Stimulated activated CD8-positive, alpha-beta memory T cell treated with anti-CD3 and anti-CD28 coated beads, Interleukin-15, amount 100 ng/mL, for 24 hours (primary cell): ENCODE measurements at places on chromosomes 1 and 21.

DNA sequence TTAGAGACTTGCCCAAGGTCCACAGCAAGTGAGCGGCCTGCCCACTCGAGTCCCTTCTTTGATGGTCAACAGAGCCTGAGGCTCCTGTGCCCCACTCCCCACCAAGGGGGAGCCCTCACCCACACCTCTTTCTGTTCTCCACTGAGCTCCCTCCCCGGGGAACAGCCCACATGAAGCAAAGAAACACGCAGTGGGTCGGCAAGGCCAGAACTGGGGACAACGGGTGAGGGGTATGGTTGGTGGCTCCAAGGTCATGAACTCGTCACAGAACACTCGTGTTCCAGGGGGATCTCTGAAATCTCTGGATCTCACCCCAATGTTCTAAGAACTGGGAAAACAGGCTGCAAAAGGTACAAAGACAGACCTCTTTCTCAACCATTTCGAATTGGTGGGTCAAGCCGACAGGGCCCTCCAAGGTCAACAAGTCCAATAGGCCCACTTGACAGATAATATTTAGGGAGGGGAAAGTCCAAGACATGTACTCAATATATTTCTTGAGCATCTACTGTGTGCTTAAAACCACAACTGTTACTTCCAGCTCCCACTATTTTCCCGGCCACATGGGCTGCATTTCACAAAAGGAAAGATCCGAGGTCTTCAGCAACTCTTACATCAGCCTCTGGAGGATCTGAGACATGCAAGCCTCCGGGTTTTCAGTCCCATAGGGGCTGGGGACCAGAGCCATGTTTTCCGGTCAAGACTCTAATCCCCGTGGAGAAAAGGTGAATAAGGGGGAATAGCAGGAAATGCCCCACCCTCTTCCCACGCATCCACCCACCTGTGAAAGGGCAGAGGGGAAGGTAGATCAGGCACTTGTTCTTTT is 1.1 kb upstream of the RAP1GAP start:
- DNase-seq = no peak

DNA sequence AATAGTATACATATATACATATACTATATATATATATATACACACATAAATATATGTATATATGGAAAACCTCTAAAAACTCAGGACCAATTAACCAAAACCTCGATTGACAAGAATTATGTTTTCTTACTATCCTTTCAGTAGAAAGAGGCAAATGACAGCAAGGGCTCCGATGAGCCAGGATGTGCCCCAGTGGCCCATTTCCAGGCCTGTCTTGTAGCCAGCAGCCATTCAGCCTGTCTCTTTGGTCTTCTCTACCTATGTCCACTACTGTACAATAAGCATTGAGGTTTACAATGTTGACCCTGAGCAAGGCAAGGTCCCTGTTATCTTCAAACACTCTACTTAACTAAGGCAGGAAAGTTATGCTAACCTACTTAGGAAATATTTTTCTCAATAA is 9.8 kb downstream of the KCNA2 start:
- DNase-seq = no peak

- no peak for DNase-seq
These were observed 25.5 kb downstream of the CAPN9 start for GRCh38 chr1:230772457-230773395.

- no peak for DNase-seq
These were observed 54.6 kb upstream of the IPO9 start for GRCh38 chr1:201774224-201774982.

DNA sequence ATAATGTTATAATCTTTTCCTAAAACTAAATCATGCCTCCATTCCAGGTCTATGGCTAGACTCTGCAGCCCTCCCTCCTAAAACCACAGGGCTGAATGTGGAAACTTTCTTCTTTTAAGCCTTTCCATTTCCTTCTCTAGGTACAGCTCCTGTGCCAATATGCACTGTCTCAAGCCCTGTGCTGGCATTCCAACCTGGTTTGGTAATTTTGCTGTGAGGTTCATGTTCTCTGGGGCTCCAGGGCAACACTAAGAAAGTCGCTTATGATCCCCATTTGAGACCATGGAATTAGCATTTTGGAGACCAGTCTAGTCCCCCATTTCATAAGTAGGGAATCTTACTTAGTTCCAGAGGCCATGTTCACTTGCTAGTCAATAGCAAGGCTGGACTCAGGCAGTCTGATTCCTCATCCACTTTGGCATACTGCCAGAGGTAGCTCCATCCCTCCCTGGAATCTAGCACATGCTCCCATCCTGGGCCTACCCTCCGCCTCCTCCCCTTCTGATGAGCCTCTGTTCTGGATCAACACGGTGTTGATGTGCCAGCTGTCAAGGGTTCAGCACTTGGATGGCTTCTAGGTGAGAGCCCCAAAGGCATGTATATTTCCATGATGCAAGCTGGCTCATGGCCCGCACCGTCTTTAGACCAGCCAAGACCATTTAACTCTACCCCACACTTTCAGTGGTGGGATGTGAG is 36.5 kb downstream of the ZMYND12 start:
- DNase-seq = no peak

DNA sequence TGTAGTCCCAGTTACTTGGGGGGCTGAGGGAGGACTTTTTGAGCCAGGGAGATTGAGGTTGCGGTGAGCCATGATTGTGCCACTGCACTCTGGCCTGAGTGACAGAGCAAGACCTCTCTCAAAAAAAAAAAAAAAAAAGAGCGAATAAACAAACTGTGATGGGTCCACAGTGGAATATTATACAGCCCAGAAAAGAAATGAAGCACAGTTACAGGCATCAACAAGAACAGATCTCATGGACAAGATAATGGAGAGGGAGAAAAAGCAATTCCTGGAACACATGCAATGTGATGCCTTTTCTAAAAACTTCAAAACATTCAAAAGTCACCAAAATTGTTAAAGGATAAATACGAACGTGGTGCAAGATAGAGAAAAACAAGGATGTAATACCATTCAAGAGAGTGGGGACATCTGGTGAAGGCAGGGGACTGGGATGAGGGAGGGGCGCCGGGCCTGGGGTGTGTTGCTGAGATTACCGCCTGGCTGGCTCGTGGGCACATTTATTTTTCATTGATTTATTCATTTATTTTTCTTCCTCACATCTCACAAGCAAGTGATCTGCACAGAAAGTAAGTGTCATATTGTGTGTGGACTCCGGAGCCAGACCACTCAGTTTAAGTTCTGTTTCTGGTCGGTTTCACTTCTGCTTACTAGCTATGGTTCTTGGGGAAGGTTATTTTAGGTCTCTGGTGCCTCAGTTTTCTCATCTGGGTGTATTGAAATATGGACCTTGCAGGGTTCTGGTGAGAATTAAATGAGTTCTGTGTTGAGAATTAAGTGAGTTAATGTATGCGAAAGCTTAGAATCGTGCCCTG is 30.1 kb downstream of the ABCG1 start:
- DNase-seq = no peak

- no peak for DNase-seq
These were observed 6.6 kb downstream of the TXLNA start for GRCh38 chr1:32186077-32186476.

- no peak for DNase-seq
These were observed 1.8 kb upstream of the DMBX1 start for GRCh38 chr1:46487818-46488218.

GRCh38 chr1:54953846-54954245 is 26.6 kb upstream of the TMEM61 start:
- no peak for DNase-seq

GRCh38 chr1:237032029-237032428 is 10.0 kb upstream of the RYR2 start:
- DNase-seq = no peak

DNA sequence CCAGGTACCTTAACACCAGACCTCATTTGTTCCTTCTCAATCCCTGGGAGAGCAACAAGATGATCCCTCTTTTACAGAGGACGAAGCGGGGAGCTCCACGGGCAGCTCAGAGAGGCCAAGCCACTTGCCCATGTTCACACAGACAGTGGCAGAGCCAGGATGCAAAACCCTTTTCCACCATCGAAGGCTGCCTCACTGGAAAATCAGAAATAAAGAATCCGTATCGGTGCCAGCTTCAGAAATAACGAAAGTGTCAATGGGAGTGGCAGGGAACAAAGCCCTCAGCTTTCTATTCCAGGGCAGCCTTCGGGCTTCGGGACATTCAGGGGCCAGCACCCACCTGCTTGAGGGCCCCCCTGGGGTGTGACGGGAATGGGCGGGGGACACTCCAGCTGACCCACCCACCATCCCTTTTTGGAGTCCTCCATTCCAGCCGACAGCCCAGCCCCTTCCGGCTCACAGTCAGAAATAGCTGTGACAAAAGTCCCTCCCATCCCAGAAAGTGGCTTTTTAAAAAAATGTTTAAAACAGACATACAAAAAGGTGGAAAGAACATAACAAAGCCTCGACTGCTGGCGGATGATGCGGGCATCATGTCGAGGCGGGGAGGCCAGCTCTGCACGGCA is 6.0 kb downstream of the IFFO2 start:
- no peak for DNase-seq

GRCh38 chr1:21304488-21304887 is 14.2 kb upstream of the ECE1 start:
- no peak for DNase-seq

DNA sequence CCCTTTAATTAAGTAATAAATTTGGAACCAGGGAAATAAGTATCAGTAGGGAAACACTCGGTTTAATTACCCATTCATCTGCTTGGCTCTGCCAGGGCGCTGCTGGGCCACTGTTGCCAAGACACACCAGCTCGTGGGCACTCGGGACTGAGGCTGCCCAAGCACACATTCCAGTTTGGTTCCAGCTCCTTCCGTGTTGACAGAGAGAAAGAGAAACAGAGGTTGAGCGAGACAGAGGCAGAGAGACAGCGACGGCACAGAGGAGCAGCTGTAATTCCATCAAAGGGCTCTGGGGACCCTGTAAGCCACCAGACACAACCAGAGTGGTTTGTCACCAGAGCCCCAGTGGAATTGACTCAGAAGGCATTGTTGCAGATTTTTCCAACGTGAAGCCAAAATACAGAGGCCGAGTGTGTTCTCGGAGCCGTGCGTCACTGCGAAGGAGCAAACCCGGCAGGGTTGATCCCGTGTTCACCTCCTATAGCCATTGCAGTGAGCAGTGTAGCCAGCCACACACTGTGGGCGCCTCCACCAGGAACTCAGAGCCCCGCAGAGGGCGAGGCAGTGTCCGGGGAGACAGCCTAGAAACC is 33.5 kb downstream of the SYF2 start:
- no peak for DNase-seq

DNA sequence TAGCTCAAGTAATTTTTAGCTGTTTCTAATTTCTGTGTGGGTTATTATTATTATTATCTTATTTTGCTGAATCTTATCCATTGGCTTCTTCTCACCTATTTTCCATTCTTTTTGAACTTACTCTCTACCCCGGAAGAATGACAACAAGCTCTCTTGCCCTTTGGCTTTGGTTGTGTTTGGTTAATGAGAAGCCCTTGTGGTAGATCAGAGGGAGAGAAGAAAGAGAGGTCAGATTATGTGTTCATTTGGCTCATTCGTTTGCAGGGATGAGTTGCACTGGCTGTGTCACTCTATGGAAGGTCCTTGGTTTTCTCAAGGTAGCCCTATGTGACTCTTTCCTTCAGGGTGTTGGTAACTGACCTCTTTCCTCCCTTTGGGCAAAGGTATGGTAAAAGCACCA is 391.9 kb downstream of the LMO4 start:
- DNase-seq = no peak

DNA sequence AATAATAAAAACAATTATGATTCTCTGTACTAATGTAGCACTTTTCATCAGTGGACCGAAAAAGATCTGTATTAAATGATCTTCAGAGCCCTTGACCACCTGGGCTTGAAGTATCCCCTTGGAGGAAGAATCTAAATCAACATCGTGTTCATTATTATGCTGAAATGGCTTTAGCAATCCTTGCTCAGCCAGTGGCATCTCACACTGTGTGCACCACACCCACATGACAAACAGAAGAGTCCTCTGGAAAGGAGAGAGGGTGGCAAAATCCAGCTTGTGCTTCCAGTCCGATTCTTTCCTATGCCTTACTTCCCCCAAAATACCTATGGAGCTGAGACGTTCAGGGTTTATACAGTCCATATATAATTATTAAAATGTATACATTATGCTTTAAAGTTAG is 318.5 kb upstream of the RUNX1 start:
- no peak for DNase-seq

- no peak for DNase-seq
These were observed 11.5 kb downstream of the HDAC1 start for GRCh38 chr1:32303358-32303757.

GRCh38 chr1:22131875-22132486 is 10.9 kb downstream of the WNT4 start:
- peak; percentile 44 for DNase-seq
